Suprapubic skin (tissue), 4 donors: ENCODE measurements at places on chromosomes 3 and 15. TPM values are rescaled to one million over a fixed set of nuclear protein-coding genes. Genes with fewer than 3 reads are reported as not detected.

The GOLGA6D gene
- total RNA-seq, result not detected

- DNase-seq, result no peak
These were observed 13.7 kb upstream of the GJD2 start for GRCh38 chr15:34768530-34768929.

- no peak for DNase-seq
These were observed 22.2 kb downstream of the SHF start for GRCh38 chr15:45165536-45165935.

The CDHR4 gene
- total RNA-seq, result not detected

The MEX3B gene
- 1.1 TPM for total RNA-seq
